A549 treated with RU486 at 1 μM for 4 hours (cell line): ENCODE measurements at places on chromosomes 2 and 18. TPM values are rescaled to one million over a fixed set of nuclear protein-coding genes. Genes with fewer than 3 reads are reported as not detected.

ORC4 gene
- total RNA-seq: 17.1 to 38.9 TPM (median 35.0 TPM) in 5 replicates

TMEM178A gene
- total RNA-seq: 0.10 to 0.20 TPM (median 0.15 TPM) in 3 of 5 replicates, not detected in the others

FSHR gene
- total RNA-seq: 0.07 TPM in 1 of 5 replicates, not detected in the others

TUBB8B gene
- total RNA-seq: 0.32 TPM in 1 of 5 replicates, not detected in the others

PTH2R gene
- total RNA-seq: not detected in 5 replicates

DHRS9 gene
- total RNA-seq: 2.8 to 5.8 TPM (median 3.7 TPM) in 5 replicates

EMILIN1 gene
- 0.33 to 0.69 TPM (median 0.57 TPM) in 5 replicates for total RNA-seq

ABCB11 gene
- total RNA-seq: 0.02 to 0.31 TPM (median 0.05 TPM) in 3 of 5 replicates, not detected in the others

PTPRN gene
- 0.87 to 2.0 TPM (median 1.3 TPM) in 5 replicates for total RNA-seq

IL36RN gene
- total RNA-seq: 0.06 to 0.59 TPM (median 0.08 TPM) in 4 of 5 replicates, not detected in the other

GKN1 gene
- total RNA-seq: 0.34 to 1.2 TPM (median 0.54 TPM) in 5 replicates

ANKRD53 gene
- total RNA-seq: not detected in 5 replicates

CAPN14 gene
- 0.03 to 0.07 TPM (median 0.05 TPM) in 3 of 5 replicates, not detected in the others for total RNA-seq

TET3 gene
- total RNA-seq: 4.5 to 7.5 TPM (median 7.2 TPM) in 5 replicates

CYRIA gene
- total RNA-seq: 0.06 to 0.18 TPM (median 0.10 TPM) in 5 replicates

LIMS3 gene
- total RNA-seq: not detected in 5 replicates

UGT1A10 gene
- 0.15 to 0.17 TPM in 2 of 5 replicates, not detected in the others for total RNA-seq

ANKMY1 gene
- total RNA-seq: 9.3 to 14.0 TPM (median 10.6 TPM) in 5 replicates

CD28 gene
- not detected in 5 replicates for total RNA-seq

MC4R gene
- not detected in 5 replicates for total RNA-seq

DCDC2C gene
- 0.24 to 0.54 TPM (median 0.30 TPM) in 5 replicates for total RNA-seq

RIF1 gene
- total RNA-seq: 8.7 to 25.9 TPM (median 19.4 TPM) in 5 replicates

PPP1R1C gene
- 1.7 to 3.3 TPM (median 1.8 TPM) in 5 replicates for total RNA-seq

KCNF1 gene
- 24.5 to 43.7 TPM (median 39.9 TPM) in 5 replicates for total RNA-seq

RNF138 gene
- 13.4 to 16.5 TPM (median 14.1 TPM) in 5 replicates for total RNA-seq

TEX44 gene
- total RNA-seq: not detected in 5 replicates

MEP1B gene
- 0.06 TPM in 1 of 5 replicates, not detected in the others for total RNA-seq

PCARE gene
- not detected in 5 replicates for total RNA-seq

PFN4 gene
- total RNA-seq: 0.67 to 1.5 TPM (median 1.4 TPM) in 5 replicates

CXCR2 gene
- total RNA-seq: not detected in 5 replicates

COL4A4 gene
- 1.0 to 2.3 TPM (median 1.3 TPM) in 5 replicates for total RNA-seq

KCNK3 gene
- 1.0 to 2.1 TPM (median 1.7 TPM) in 5 replicates for total RNA-seq

SMYD1 gene
- not detected in 5 replicates for total RNA-seq

SCTR gene
- not detected in 5 replicates for total RNA-seq

MAPRE3 gene
- 12.3 to 16.4 TPM (median 14.0 TPM) in 5 replicates for total RNA-seq
